Liver (tissue), 10 donors: ENCODE measurements at places on chromosomes 3 and 15. TPM values are rescaled to one million over a fixed set of nuclear protein-coding genes. Genes with fewer than 3 reads are reported as not detected.

DNA sequence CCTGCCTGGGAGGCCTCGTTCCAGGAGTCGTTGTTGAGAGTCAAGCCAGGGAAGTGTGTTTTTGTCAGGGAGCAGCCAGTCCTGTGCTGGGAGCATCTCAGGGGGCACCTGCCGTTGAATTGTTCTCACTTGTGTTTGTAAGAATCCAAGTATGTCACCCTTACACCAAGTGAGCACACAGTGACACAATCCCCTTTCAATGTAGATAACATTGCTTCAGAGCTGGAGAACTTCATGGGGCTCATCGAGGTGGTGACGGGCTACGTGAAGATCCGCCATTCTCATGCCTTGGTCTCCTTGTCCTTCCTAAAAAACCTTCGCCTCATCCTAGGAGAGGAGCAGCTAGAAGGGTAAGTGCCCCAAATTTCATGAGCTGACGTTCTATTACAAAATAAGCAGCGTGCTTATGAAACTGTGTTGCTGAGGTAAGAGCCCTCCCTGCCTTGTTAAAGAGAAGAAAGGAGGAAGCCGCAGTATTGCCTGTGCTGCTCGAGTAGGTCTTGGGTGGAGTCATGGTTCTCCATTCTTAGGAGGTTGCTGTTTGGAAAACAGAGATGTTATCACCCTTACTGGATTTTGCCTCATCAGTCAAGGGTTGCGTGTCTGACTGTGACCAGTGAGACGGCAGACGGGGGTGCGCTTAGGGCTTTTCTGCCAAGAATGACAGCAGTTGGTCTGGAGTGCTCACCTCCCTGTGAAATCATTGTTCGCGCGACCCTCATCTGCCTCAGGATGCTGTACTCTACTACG, 108.1 kb downstream of the PGPEP1L start:
- DNase-seq = no peak

DNA sequence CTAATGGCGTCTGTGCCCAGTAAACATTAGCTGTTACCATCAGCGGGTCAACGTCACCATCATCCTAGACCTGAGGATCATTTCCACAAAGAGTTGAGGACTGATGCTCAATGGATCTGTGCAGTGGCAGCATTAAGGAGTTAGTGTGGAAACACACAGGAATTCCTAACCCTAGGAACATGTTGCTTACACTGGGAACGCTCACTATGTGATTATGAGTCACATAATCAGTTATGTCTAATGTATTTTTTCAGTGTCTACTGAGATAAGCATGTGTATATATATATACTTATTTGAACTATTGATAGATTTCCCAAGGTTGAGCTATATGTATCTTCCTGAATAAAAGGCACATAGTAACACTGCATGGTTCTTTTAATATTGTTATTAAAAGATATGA, 19.0 kb downstream of the ARNT2 start:
- DNase-seq = no peak

DNA sequence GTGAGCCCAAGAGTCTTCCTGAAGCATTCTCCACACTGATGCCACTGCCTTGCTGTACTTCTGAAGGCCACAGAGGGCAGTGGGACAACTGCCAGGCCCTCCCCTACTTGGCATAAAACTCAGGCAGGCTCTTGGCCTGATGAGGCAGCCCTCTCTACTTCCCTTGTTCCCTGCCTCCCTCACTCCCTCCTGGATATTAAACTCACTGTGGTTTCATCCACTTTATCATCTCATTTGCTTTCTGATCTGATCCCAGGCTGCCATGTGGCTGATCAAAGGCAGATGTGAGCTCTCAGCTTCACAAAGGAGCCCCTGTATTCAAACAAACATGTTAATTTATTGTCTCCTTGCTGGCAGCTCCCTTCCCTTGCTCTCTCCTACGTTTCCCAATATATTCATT, 533.5 kb downstream of the IGSF11 start:
- DNase-seq = no peak

GRCh38 chr3:192884777-192885773, 32.6 kb downstream of the MB21D2 start:
- no peak for DNase-seq

DNA sequence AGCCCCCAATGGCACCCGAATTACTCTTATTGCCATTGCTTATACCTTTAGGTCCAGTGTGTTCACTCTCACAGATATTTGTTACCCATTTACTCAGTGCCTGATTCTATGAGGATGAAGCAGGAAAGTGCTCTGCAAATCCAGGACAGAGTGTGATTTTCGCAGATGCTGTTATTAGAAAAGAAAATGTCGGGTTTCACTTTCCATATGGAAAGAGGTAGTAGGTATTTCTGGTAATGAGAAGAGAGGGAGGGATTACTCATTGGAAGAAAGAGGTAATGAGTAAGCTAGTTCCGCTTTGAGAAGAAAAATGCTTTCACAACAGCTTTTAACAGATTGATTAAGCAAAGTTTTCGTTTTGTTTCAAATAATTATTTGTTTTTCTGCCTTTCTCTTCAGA, 336.3 kb upstream of the CFAP20DC start:
- no peak for DNase-seq

GRCh38 chr15:70426096-70426821, 328.5 kb upstream of the TLE3 start:
- no peak for DNase-seq

- no peak for DNase-seq
Observed at GRCh38 chr3:39407259-39407629, 724 bp downstream of the RPSA start.

- DNase-seq = no peak
Observed at GRCh38 chr3:187310226-187310625, 18.7 kb upstream of the MASP1 start.

DNA sequence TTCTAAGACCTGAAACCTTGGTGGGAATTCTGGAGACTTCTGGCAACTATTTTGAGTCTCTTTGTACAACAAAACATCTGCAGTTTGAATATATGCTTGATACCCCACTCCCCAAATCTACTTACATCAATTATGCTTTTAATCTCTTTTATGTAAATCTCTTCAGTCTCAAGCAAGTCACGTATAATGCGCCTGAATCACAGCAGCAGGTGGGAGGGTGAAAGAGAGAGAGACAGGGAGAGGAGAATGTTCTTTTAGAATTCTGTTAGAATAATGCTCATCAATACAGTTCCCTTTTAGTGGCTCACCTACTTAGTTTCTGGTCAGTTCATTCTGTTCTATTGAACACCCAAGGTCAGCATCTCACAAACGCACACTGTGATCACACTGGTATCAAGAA, 22.2 kb upstream of the B3GNT5 start:
- no peak for DNase-seq

The MRPL46 gene
- 20.8 TPM for total RNA-seq

The ULK4 gene
- 4.7 TPM for total RNA-seq
